Vagina (tissue), 2 donors: ENCODE measurements at places on chromosomes 13 and 19.

DNA sequence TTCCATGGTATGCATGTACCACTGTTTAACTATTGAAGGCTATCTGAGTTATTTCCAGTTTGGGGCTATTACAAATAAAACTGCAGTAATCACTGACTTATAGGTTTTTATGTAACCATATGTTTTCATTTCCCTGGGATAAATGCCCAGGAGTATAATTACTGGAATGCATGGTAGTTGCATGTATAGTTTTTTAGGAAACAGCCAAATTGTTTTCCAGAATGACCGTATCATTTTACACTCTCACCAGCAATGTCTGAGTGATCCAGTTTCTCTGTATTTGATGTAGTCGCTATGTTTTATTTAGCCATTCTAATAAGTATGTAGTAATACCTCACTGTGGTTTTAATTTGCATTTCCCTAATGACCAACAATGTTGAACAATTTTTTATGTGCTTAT is 42.0 kb downstream of the CYSLTR2 start:
- no peak for DNase-seq
- H3K27ac ChIP-seq = no peak overlapping the region
- no peaks in the 10 kb centered on the region for H3K36me3 ChIP-seq
- H3K4me3 ChIP-seq = no peak overlapping the region
- no peaks in the 10 kb centered on the region for H3K4me1 ChIP-seq
- H3K27me3 ChIP-seq = no peaks in the 10 kb centered on the region

DNA sequence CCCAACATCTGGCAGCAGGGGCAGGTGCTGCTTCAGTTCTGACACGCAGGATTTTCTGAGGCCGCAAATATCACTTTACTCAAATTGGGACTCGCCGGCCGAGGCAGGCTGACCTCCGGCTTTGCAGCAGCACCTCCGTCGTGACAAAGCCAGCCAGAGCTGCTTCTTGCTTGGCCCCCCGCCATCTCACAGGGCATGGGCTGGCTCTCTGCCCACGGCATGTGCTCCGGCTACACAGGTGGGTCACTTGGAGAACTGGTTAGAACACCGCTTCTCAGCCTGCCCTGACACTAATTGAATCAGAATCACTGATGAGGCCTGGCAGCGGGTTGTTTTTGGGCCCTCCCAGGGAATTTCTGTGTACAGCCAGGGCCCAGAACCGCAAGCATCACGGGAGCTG is 112.3 kb downstream of the SLC7A1 start:
- H3K27me3 ChIP-seq = no peaks in the 10 kb centered on the region
- H3K4me1 ChIP-seq = no peaks in the 10 kb centered on the region
- no peak for DNase-seq
- no peak overlapping the region for H3K27ac ChIP-seq

DNA sequence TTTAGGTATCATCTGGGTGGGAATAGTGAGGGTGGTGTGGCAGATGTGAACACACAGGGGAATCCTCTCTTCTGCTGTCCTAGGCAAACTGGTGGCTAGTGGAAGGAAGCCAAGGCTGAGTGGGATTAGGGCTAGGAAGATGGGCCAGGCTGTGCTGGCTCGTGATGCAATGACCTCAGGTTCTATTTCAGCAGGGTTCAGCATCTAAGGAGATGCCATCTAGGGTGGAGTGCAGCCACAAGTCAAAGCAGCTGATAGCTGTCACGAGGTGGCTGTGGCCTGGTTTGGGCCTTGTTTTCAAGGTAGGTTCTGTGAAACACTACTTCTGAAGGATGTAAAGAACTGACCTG is 21.6 kb downstream of the ARL11 start:
- no peak overlapping the region for H3K4me3 ChIP-seq
- no peaks in the 10 kb centered on the region for H3K4me1 ChIP-seq
- H3K27ac ChIP-seq = no peak overlapping the region
- H3K27me3 ChIP-seq = no peaks in the 10 kb centered on the region
- H3K36me3 ChIP-seq = no peaks in the 10 kb centered on the region
- no peak for DNase-seq

DNA sequence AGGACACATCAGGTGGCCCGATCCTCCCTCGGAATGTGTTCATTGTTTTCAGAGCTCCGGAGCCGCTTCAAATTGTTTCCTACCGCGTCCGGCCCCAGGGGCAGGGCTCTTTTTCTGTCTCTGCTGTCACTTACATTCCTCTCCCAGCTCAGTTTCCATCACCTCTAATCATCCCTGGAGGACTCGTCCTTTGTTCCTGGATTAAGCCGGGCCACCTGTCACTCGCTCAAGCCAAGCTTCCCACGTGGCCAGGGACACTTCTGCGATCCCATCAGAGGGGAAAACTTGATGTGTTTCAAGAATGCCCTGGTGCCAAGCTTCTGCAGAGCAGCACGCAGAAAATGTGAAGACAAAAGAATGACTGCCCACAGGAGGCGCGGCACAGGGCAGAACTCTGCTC is 13.5 kb downstream of the IL17D start:
- no peak for DNase-seq
- H3K4me1 ChIP-seq = peaks cover 26% of the 10 kb centered on the region
- H3K27me3 ChIP-seq = no peaks in the 10 kb centered on the region
- H3K36me3 ChIP-seq = no peaks in the 10 kb centered on the region

GRCh38 chr19:677201-677600 is 1.0 kb downstream of the FSTL3 start:
- no peak for DNase-seq
- H3K4me1 ChIP-seq = peaks cover 41% of the 10 kb centered on the region
- H3K36me3 ChIP-seq = no peaks in the 10 kb centered on the region
- H3K27me3 ChIP-seq = no peaks in the 10 kb centered on the region
- H3K27ac ChIP-seq = peak overlapping the region; percentile 99
- H3K4me3 ChIP-seq = peak overlapping the region; percentile 59

- no peaks in the 10 kb centered on the region for H3K36me3 ChIP-seq
Observed at GRCh38 chr19:31596751-31597150, 247.5 kb upstream of the TSHZ3 start.

GRCh38 chr19:15315101-15315500 is 17.2 kb downstream of the BRD4 start:
- no peak overlapping the region for H3K4me3 ChIP-seq
- no peak for DNase-seq
- no peaks in the 10 kb centered on the region for H3K27me3 ChIP-seq
- H3K36me3 ChIP-seq = no peaks in the 10 kb centered on the region

DNA sequence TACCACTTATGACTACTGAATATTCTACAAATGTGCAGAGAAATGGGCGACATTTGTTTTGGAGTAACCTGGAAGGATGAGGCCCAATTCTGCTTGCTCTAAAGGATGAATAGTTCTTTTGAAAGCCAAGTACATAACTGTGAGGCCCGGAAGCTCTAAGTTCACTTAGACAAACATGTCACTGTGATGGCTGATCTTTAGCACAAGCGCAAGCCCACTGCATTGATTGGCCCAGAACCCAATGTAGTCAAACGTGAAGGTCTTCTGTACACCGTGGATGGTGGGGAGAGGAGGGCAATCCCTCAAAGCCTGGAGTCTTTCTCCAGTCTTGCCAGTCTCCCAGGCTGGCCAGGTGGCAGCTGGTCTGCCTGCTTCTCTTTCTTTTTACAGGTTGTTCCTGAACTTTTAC is 139.6 kb downstream of the RFC3 start:
- H3K4me3 ChIP-seq = no peak overlapping the region
- no peaks in the 10 kb centered on the region for H3K36me3 ChIP-seq
- DNase-seq = no peak
- H3K27me3 ChIP-seq = no peaks in the 10 kb centered on the region
- H3K27ac ChIP-seq = no peak overlapping the region

- DNase-seq = no peak
- H3K4me1 ChIP-seq = no peaks in the 10 kb centered on the region
- no peak overlapping the region for H3K4me3 ChIP-seq
- no peaks in the 10 kb centered on the region for H3K27me3 ChIP-seq
Observed at GRCh38 chr19:38049105-38049649, 142.2 kb downstream of the SIPA1L3 start.

DNA sequence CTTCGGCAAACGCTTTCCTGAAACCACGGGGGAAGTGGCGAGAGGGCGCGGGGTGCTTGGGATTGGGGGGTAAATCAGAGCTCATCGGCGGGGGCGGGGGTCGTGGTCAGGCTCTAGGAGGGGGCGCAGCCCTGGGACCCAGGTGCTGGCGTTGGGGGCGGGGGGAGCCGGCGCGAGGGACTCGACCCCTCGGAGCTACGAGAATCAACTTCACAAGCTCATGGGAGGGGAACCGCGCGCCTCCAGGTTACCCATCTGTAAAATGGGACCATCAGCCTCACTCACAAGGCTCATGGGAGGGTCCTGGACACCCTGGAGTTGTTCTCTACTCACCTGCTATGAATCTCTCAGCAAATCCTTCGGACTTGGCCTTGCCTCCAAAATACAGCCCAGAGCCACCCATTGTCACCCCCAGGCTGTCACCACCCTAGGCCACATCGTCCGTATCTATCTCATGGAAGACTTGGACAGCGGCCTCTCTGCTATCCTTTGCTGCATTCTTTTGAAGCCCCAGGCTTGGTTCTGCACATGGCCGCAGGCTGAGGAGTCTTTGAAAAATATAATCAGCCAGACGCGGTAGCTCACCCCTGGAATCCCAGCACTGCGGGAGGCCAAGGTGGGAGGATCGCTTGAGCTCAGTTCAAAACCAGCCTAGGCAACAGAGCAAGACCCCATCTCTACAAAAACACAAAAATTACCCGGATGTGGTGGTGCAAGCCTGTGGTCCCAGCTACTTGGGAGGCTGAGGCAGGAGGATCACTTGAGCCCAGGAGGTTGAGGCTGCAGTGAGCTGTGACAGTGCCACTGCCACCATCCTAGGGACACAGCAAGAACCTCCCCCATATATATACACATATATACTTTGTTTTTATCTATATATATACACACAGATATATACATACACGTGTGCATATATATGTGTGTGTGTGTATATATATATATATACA is 939 bp upstream of the RANBP3 start:
- peak overlapping the region; percentile 94 for H3K4me3 ChIP-seq
- H3K27ac ChIP-seq = peak overlapping the region; percentile 91
- H3K4me1 ChIP-seq = peaks cover 49% of the 10 kb centered on the region
- no peaks in the 10 kb centered on the region for H3K27me3 ChIP-seq
- no peaks in the 10 kb centered on the region for H3K36me3 ChIP-seq

GRCh38 chr13:88339271-88339741 is 668.1 kb downstream of the SLITRK5 start:
- H3K27ac ChIP-seq = no peak overlapping the region
- H3K36me3 ChIP-seq = no peaks in the 10 kb centered on the region
- DNase-seq = no peak
- no peaks in the 10 kb centered on the region for H3K4me1 ChIP-seq

- DNase-seq = no peak
- peaks cover 35% of the 10 kb centered on the region for H3K4me1 ChIP-seq
- no peaks in the 10 kb centered on the region for H3K27me3 ChIP-seq
Observed at GRCh38 chr19:18299654-18300053, 18.2 kb upstream of the JUND start.

GRCh38 chr13:44301639-44302015 is 72.0 kb upstream of the SERP2 start:
- peaks cover 44% of the 10 kb centered on the region for H3K4me1 ChIP-seq
- peak; percentile 46 for DNase-seq
- peak overlapping the region; percentile 47 for H3K27ac ChIP-seq
- no peaks in the 10 kb centered on the region for H3K36me3 ChIP-seq
- no peak overlapping the region for H3K4me3 ChIP-seq

GRCh38 chr19:11693505-11694499 is 44.9 kb downstream of the ZNF823 start:
- H3K36me3 ChIP-seq = no peaks in the 10 kb centered on the region
- no peak for DNase-seq
- no peaks in the 10 kb centered on the region for H3K27me3 ChIP-seq
- peak overlapping the region; percentile 72 for H3K27ac ChIP-seq
- H3K4me1 ChIP-seq = peaks cover 10% of the 10 kb centered on the region

- peaks cover 14% of the 10 kb centered on the region for H3K4me1 ChIP-seq
- DNase-seq = no peak
- no peaks in the 10 kb centered on the region for H3K27me3 ChIP-seq
- H3K36me3 ChIP-seq = no peaks in the 10 kb centered on the region
Observed at GRCh38 chr13:67226696-67227095, 3.4 kb downstream of the PCDH9 start.

DNA sequence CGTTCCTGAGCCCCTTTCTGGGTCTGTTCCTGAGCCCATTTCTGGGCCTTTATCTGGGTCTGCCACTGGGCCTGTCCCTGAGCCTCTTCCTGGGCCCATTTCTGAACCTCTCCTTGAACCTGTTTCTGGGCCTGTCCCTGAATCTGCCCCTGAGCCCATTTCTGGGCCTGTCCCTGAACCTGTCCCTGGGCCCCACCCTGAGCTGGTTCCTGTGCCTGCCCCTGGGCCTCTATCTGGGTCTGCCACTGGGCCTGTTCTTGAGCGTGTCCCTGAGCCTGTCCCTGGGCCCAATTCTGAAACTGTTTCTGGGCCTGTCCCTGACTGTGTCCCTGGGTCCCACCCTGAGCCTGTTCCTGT is 40.4 kb upstream of the GRTP1 start:
- no peak for DNase-seq
- peaks cover 5% of the 10 kb centered on the region for H3K4me1 ChIP-seq
- no peak overlapping the region for H3K4me3 ChIP-seq
- no peak overlapping the region for H3K27ac ChIP-seq
- H3K27me3 ChIP-seq = no peaks in the 10 kb centered on the region
- H3K36me3 ChIP-seq = no peaks in the 10 kb centered on the region

DNA sequence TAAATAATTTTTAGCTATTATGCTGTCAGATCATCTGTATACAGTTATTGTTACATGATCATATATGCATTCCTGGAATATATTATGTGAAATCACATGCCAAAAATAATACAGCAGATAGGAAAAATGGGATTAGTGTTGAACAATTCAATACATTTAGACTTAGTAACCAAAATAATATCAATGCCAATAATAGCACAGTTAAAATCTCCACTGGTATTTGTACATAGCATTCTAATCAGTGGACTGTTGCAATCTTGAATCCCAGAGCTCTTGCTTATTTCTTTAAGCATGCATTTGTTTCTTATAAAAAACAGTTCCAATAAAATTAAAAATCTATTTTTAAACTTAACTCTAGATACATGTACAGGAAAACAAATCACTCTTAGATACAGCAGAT is 2772.2 kb downstream of the PCDH9 start:
- no peak overlapping the region for H3K27ac ChIP-seq
- H3K4me3 ChIP-seq = no peak overlapping the region
- H3K36me3 ChIP-seq = no peaks in the 10 kb centered on the region
- no peak for DNase-seq
- no peaks in the 10 kb centered on the region for H3K27me3 ChIP-seq

DNA sequence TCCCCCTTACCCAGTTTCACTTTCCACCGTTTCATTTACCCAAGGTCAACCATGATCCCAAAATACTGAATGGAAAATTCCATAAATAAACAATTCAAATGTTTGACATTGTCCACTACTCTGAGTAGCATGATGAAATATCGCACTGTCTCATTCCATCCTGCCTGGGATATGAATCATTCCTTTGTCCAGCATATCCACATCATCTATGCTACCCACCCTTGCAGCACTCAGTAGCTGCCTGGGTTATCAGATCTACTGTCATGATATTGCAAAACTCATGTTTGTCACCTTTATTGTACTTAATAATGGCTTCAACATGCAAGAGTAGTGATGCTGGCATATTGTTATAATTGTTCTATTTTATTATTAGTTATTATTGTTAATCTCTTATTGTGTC is 263.9 kb upstream of the NBEA start:
- H3K4me1 ChIP-seq = no peaks in the 10 kb centered on the region
- H3K27me3 ChIP-seq = no peaks in the 10 kb centered on the region
- DNase-seq = no peak
- no peak overlapping the region for H3K4me3 ChIP-seq

GRCh38 chr13:101945435-101945834 is 456.4 kb downstream of the FGF14 start:
- no peaks in the 10 kb centered on the region for H3K27me3 ChIP-seq
- H3K27ac ChIP-seq = no peak overlapping the region
- no peaks in the 10 kb centered on the region for H3K4me1 ChIP-seq
- DNase-seq = no peak
- no peak overlapping the region for H3K4me3 ChIP-seq
